ENCODE measurements at places on chromosomes 4 and X.

DNA sequence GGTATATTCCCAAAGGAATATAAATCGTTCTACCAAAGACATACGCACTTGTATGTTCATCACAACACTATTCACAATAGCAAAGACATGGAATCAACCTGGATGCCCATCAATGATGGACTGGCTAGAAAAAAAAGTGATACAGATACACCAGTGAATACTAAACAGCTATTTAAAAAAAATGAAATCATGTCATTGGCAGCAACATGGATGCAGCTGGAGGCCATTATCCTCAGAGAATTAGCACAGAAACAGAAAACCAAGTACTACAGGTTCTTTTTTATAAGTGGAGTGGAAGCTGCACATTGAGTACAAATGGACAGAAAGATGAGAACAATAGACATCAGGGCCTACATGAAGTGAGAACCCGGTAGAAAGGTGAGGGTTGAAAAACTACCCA lies 81.4 kb downstream of the ANTXR2 start:
- no peak for DNase-seq

- peak; percentile 26 for DNase-seq
Measured at GRCh38 chr4:11428231-11428898, at the start of gene HS3ST1. TSS of gene HS3ST1 (minus strand) at chr4:11428894. CDS start at chr4:11400005, 28,889 bp downstream.

- DNase-seq, result peak; percentile 85
Measured at GRCh38 chr4:83217721-83218522, 66.7 kb downstream of the COQ2 start.

GRCh38 chrX:106302304-106302703 lies 134.2 kb downstream of the PWWP3B start:
- no peak for DNase-seq

- no peak for DNase-seq
Measured at GRCh38 chrX:11543249-11543648, 122.5 kb downstream of the ARHGAP6 start.

- DNase-seq, result no peak
Measured at GRCh38 chr4:63296773-63297172, 1112.5 kb downstream of the TECRL start.

- DNase-seq, result no peak
Measured at GRCh38 chrX:102968216-102968615, 31.1 kb downstream of the RAB40AL start.

DNA sequence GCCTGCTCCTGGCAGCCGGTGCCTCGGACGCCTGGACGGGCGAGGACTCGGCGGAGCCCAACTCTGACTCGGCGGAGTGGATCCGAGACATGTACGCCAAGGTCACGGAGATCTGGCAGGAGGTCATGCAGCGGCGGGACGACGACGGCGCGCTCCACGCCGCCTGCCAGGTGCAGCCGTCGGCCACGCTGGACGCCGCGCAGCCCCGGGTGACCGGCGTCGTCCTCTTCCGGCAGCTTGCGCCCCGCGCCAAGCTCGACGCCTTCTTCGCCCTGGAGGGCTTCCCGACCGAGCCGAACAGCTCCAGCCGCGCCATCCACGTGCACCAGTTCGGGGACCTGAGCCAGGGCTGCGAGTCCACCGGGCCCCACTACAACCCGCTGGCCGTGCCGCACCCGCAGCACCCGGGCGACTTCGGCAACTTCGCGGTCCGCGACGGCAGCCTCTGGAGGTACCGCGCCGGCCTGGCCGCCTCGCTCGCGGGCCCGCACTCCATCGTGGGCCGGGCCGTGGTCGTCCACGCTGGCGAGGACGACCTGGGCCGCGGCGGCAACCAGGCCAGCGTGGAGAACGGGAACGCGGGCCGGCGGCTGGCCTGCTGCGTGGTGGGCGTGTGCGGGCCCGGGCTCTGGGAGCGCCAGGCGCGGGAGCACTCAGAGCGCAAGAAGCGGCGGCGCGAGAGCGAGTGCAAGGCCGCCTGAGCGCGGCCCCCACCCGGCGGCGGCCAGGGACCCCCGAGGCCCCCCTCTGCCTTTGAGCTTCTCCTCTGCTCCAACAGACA lies 4.4 kb downstream of the SOD3 start:
- no peak for DNase-seq

DNA sequence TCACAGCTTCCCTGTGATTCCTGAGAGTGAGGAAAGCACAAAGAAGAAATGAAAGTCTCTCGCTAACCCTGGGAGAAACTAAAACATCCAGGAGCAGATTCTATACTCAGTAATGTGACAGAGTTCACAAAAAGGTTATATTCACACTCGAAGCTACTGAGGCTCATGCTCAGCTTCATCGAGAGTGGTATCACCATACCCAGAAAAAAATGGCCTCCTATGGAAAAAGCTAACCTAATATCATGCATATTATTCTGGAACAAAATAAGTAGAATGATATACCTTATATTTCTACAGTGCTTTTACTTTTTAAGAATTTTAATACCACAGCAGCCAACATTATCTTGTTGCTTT lies 13.5 kb upstream of the CDKN2AIP start:
- no peak for DNase-seq

DNA sequence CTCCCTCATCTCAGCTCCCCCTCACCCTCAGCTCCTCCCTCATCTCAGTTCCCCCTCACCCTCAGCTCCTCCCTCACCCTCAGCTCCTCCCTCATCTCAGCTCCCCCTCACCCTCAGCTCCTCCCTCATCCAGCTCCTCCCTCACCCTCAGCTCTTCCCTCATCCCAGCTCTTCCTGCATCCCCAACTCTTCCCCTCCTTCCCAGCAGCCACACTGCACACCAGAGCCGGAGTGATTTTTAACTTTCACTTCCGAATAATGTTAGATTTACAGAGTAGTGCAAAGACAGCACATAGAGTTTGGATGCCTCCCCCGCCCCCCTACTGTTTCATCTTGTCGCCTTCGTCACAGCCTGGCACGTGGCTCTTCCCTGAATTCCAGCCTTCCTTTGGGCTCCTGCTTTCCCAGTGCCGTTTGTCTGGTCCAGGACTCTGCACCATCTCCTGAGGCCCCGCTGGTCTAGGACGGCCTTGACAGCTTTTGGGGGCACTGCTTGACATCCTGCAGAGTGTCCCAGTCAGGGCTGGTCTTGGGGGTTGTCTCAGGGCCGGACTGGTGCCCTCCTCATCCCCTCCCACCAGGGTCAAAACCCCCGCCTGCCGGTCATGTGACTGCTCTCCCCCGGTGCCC lies 110.2 kb downstream of the FAM53A start:
- no peak for DNase-seq

DNA sequence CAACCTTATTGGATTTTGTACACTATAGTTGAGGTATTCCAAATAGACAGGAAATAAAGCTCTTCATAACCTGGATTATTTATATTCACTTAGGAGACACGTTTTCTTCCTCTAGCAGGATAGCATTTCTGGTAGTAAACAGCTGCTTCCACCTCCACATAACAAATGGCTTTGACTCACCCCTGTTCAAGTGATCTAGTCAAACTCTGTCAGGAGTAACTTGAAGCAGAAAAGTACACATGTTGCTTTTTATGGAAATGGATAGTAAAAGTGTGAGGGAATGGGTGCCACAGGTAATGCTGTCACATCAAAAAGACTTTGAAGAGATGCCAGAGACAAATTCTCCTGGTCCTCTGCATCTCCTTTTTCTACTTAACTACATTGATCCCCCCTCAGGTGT lies 258.7 kb upstream of the SLC7A11 start:
- no peak for DNase-seq

GRCh38 chrX:112844250-112844649 lies 3.6 kb upstream of the AMOT start:
- DNase-seq, result no peak

DNA sequence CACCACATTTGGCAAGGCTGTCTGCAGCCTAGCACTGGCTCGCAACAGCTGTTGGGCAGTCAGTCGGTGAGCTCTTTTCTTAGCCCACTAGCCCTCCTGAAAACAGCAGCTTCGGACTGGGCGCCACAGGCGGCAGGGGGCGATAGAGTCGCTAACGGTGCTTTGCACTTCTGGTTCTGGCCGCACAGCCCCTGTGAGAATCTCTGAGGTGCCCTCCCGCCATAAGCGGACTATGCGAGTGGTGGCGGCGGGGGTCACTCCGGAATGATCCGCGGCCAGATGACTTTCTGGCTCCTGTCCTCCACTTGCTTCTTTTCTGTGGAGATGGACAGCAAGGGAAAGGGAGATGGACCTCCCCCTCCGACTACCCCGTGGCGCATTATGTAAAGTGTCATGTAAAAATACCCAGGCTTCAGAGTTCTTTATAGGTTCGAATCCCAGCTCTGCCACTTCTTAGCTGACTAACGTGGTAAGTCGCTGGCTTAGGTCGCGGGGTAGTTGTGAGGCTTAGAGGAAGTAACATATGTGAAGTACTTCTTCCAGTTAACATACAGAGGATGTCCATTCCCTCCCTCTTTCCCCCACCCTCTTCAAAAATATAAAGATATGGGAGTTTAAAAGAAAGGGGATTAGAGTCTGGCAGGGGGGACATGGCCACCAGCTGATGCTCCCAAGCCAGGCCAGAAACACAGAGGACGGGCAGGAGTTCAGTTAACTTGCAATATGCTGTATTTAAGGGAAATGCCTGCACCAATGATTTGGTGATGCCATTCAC lies 11.0 kb downstream of the ARHGAP36 start:
- DNase-seq, result no peak

DNA sequence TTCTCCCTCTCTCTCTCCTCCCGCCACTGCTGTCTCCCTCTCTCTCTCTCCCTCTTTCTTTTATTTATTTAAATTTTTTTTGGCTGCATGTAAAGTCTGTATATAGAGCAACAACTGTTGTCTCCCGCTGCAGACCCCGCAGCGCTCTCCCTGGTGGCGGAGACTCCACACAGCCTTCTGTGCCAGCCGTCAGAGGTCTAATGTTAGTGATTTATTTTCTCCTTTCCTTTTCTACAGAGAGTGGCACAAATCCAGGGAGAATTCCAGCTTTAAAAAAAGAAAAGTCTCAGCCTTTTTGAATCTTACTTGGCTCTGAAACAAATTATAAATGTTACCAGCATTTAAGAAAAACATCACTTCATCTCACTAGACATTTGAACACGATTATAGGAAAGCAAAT lies 106.2 kb downstream of the FAM9B start:
- DNase-seq, result no peak

DNA sequence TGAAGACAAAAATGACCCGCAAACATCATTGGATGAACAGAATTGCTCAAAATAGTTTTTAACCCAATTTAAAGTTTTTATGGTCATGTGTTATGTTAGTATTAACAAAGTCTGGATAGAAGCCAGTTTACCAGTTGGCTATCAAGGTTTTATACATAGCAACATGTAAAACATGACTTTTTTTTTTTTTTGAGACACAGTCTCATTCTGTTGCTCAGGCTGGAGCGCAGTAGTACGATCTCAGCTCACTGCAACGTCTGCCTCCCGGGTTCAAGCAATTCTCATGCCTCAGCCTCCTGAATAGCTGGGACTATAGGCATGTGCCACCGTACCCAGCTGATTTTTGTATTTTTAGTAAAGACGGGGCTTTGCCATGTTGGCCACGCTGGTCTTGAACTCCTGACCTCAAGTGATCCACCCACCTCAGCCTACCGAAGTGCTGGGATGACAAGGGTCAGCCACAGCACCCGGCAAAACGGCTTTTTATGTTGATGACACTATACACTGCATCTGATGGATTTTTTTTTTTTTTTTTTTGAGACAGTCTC lies 3.4 kb downstream of the SAT1 start:
- DNase-seq, result peak; percentile 72

DNA sequence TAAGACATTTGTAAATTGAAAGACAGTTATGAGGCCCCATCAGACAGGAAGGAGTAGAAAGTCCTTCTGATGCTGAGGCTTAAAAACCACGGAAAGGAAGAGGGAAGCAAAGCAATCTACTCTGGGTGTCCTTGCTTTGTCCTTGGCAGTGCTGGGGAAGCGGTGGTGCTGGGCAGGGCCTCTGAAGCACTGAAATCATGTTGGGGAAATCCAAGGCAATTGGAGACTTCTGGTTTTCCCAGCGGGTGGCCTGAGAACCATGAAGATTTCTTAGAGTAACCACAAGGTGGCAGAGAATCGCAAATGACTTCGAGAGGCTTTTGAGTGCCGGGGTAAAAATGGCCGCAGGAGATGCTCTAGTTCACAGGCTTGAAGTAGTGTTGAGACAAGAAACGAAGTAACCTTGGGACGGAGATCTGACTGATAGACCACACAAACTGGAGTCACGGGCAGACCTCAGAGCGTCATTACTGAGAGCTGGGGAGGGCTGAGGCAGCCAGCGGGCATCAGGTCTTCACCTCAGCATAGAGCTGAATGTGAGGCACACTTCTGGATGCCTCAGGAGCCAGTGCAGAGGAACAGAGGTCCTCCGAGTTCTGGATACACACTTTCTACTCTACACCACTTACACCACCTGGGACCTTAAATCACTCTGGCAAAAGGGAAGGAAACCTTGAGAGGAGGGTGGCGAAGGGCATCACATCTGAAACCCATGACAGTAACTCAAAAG lies 130.7 kb upstream of the GPRIN3 start:
- DNase-seq, result peak; percentile 95

DNA sequence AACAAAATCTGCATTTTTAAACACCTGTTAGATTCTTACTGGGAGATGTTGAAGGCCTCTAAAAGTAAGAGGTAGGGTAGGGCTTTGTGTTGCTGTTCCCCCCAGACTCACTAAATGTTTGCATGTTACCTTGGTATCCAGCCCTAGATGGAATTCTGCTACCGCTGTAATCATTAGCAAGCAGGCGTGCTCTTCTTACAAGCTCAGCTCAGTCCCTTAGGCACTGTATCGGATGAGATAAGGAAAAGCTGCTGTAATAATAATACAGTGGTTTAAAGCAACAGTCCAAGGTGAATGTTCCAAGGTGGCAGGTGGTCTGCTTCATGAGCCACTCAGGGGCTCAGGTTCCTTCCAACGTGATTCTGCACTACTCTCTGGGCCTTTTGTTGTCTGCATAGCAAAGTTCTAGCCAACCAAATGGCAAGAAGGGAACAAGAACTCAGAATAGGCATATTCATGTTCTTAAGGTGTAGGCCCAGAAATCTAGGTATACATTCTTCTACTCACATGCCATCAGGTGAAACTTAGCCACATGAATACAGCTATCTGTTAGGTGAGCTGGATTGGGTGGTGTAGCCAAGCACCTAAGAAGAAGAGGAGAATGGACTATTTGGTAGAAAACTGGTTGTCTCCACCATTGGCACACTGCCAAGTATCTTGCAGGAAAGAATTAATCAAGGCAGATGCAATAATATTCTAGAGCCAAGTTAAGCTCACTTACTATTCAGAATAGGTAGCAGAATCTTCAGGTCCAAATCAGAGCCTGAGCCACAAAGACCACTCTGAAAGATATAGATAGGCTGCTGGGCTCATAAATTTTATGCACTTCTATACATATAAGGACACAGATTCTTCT lies 46.0 kb downstream of the COQ2 start:
- DNase-seq, result no peak

DNA sequence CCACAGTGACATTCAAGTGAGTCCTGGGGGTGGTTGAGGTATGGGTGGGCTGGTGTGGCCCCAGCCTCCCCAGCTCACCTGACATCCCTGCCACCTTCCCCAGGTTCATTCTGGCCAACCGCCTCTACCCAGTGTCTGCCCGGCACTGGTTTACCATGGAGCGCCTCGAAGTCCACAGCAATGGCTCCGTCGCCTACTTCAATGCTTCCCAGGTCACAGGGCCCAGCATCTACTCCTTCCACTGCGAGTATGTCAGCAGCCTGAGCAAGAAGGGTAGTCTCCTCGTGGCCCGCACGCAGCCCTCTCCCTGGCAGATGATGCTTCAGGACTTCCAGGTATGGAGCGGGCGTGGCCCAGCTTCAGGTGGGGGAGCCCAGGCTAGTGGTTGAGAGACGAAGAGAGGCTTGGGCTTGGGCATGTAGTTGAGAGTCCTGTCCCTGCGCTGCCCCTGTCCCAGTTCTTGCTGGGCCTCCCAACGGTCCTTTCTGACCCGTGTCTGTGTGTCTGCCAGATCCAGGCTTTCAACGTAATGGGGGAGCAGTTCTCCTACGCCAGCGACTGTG lies 1.7 kb upstream of the GDI1 start:
- DNase-seq, result no peak

GRCh38 chrX:22748093-22748999 lies 251.4 kb upstream of the DDX53 start:
- DNase-seq, result peak; percentile 35
